ENCODE measurements at places on chromosomes 1 and 21.

- DNase-seq: no peak
These were observed 183.6 kb upstream of the NR5A2 start for GRCh38 chr1:199843861-199844260.

GRCh38 chr21:42574234-42575027 is 60.8 kb downstream of the SLC37A1 start:
- DNase-seq: peak; percentile 45

DNA sequence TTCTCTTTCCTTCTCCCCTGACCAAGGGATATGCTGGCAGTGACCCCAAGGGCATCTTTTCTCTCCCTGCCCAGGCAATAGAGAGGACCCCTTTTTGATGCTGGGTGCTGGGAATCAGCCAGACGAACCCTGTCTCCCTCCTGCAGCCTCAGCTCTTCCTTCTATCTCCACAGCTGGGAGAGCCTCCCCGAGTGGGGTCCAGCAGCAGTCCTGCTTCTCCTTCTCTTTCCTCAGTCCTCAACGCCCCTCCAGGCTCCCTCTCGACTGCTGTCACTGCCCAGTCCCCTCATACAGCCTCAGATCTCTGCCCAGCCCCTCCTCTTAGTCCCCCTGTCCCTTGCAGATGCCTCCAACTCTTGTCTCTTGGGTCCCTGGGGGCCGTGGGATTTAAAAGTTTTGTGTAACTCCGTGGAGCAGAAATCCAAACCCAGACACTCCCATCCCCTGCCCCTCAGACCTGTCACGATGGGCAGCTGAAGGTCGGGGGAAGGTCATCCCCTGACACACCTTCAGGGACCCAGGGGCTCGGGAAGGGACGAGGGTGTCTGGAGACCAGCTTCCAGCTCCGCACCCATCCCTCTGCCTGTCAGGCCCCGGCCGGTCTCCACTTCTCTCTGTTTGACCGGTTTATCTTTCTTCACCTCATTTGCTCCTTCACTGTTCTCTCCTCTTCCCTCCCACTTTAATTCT is 5.8 kb upstream of the ETV3L start:
- no peak for DNase-seq

- peak; percentile 28 for DNase-seq
These were observed 22.6 kb upstream of the TTC34 start for GRCh38 chr1:2823921-2824610.

- DNase-seq: no peak
These were observed 104.1 kb downstream of the CNIH3 start for GRCh38 chr1:224720216-224720615.

- no peak for DNase-seq
These were observed 246.4 kb upstream of the ADAMTS5 start for GRCh38 chr21:27213303-27213702.

DNA sequence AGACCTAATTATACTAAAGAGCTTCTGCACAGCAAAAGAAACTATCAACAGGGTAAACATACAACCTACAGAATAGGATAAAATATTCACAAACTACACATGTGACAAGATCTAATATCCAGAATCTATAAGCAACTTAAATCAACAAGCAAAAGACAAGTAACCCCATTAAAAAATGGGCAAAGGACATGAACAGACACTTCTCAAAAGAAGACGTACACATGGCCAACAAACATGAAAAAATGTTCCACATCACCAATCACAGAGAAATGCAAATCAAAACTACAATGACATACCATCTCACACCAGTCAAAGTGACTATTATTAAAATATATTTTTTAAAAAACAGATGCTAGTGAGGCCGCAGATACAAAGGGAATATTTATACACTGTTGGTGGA is 99.8 kb downstream of the FAF1 start:
- DNase-seq: no peak

- DNase-seq: no peak
These were observed 22.0 kb upstream of the AIM2 start for GRCh38 chr1:159098596-159098995.

DNA sequence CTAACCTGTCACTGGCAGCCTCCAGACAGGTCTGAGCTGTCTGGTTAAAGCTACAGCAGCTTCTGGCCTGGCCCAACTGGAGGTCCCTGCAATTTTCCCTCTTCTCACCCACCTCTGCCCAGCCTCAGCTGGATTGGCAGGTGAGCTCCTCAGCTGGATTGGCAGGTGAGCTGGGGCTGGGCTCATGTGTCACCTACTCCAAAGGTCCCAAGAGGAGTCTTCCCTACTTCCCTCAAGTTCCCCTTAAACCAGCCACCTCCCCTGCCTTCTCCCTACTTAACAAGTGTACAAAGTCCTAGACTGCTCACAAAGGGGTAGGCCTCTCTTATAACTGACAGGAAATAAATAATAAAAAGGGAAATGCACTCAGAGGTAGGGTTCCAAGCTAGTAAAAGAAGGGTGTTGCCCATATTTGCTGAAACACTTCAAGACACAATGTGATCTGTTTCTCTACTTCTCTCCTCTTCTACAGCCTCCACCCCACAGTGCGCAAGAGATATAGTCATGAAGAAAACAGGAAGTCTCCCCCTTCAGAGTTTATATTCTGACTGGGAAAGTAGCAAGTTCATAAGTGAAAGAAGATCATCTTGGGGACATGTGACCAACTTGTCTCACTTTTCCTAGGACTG is at the start of gene GPA33:
GPA33 (minus strand) TSS at position 64 of the 629 bp plus-strand sequence. CDS start 90 bp downstream, outside the sequence.
- no peak for DNase-seq

GRCh38 chr1:112701227-112702066 is 5.5 kb downstream of the RHOC start:
- no peak for DNase-seq

DNA sequence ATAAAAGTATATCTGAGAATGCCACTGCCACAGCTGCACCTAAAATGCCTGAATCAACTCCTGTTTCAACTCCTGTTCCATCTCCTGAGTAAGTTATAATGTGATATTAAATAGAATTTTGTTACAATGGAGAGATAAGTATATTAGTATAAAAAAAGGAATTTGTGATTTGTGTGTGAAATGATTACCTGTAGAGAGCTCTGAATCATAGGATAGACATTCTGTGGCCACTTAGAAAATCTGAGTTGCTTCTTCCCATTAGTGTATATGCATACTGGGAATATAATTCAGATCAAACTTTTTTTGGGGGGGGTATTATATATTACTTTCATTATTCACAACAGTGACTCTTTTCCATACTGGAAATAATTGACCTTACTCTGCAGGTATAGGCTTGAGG is 52.9 kb downstream of the SUCO start:
- no peak for DNase-seq

GRCh38 chr1:166914111-166914510 is 38.0 kb upstream of the TADA1 start:
- no peak for DNase-seq

DNA sequence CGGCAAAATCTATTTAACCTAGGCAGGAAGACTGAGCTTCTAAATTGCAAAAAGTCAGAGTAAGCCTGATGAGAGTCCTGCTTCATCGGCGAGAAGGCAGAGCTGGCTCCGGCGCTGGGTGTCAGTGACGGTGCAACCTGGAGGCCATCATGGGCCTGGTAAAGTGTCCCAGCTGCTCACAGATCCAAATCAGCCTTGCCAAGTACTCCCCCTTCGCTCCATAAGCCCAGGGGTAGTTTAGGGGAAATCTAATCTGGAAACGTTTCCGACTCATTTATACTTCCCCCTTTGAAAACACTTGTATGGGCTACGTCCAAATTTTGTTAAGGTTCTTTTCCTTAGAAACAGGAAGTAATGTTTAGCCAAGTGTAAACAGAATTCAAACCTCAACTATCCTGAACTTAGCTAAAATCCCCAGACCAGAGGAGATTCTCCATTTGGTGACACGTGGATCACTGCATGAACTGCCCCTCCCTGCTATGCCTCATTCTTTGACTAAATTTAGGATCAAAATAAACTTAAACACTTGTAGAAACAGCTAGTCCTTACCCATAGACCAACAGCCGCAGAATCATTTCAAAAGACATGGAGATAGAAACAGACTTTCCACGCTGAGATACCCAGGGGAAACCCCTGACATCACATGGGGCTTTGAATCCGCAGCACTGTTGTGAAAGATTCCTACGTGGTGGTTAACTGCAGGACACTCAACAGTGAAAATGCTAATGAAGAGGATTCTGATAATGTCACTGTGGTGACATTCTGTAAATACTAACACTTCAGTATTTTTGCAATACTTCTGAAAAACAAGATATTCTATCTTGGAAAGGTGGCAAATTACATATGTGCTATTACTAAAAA is 172.7 kb downstream of the TGFBR3 start:
- no peak for DNase-seq

GRCh38 chr1:200673952-200674823 is 4.5 kb upstream of the DDX59 start:
- no peak for DNase-seq

GRCh38 chr1:39154553-39155421 is 49.7 kb upstream of the MACF1 start:
- DNase-seq: no peak

Data from lower lobe of right lung (tissue), 2 donors.